ENCODE measurements at places on chromosomes 7 and 10. TPM values are rescaled to one million over a fixed set of nuclear protein-coding genes. Genes with fewer than 3 reads are reported as not detected.

- no peaks in the 10 kb centered on the region for H3K36me3 ChIP-seq
- H3K27me3 ChIP-seq: peaks cover under 1% of the 10 kb centered on the region
- H3K4me3 ChIP-seq: no peak overlapping the region
- peaks cover 3% of the 10 kb centered on the region for H3K4me1 ChIP-seq
- DNase-seq: no peak
Observed at GRCh38 chr7:150962553-150963399, 15.3 kb downstream of the KCNH2 start.

- DNase-seq: no peak
- no peak overlapping the region for H3K4me3 ChIP-seq
- no peaks in the 10 kb centered on the region for H3K27me3 ChIP-seq
- H3K36me3 ChIP-seq: no peaks in the 10 kb centered on the region
- no peak overlapping the region for H3K27ac ChIP-seq
- peaks cover 3% of the 10 kb centered on the region for H3K4me1 ChIP-seq
Observed at GRCh38 chr10:21513405-21513788, 12.1 kb downstream of the SKIDA1 start.

GRCh38 chr7:3157566-3158287, 114.1 kb upstream of the CARD11 start:
- no peak overlapping the region for H3K27ac ChIP-seq
- no peaks in the 10 kb centered on the region for H3K27me3 ChIP-seq
- no peaks in the 10 kb centered on the region for H3K4me1 ChIP-seq
- no peaks in the 10 kb centered on the region for H3K36me3 ChIP-seq

TMEM176A gene
- 0.38 TPM for polyA plus RNA-seq

- H3K27me3 ChIP-seq: peaks cover 6% of the 10 kb centered on the region
- H3K36me3 ChIP-seq: no peaks in the 10 kb centered on the region
- no peak overlapping the region for H3K4me3 ChIP-seq
- no peaks in the 10 kb centered on the region for H3K4me1 ChIP-seq
- no peak overlapping the region for H3K27ac ChIP-seq
Observed at GRCh38 chr7:44220046-44220357, 19.2 kb downstream of the YKT6 start.

DNA sequence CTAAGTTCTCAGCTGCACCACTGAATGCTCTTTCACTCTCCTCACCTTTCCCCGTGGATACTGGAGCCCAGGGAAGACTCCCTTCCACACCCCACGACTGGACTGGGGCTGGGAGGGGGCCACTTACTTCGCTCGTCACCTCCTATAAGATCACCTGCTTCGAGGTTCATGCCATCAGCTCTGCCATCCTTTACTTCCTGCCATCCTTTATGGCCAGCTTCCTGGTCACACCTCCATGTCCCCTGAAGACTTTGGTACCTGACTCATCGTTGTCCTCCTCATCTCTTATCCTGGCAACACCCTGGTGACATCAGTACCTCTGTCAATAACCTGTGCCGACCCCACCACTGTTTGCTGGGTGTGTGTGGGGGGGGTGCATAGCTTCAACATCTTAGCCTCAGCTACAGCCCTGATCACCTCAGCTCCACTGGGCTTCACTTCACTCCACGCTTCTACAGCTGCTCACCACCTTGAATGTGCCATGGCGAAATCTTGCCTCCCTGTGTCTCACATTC, 8.7 kb upstream of the VDAC2 start:
- no peak for DNase-seq
- no peak overlapping the region for H3K27ac ChIP-seq
- no peaks in the 10 kb centered on the region for H3K36me3 ChIP-seq
- peaks cover 10% of the 10 kb centered on the region for H3K4me1 ChIP-seq
- no peaks in the 10 kb centered on the region for H3K27me3 ChIP-seq
